Panc1 (cell line): ENCODE measurements at places on chromosomes 2 and 18. TPM values are rescaled to one million over a fixed set of nuclear protein-coding genes. Genes with fewer than 3 reads are reported as not detected.

GRCh38 chr2:233479616-233480489, 86.7 kb downstream of the USP40 start:
- peaks cover 3% of the 10 kb centered on the region; the same call in 1 of the 2 replicates for H3K4me1 ChIP-seq
- DNase-seq, result no peak
- no peaks in the 10 kb centered on the region for H3K27me3 ChIP-seq
- H3K4me3 ChIP-seq, result no peak overlapping the region
- H3K36me3 ChIP-seq, result peaks cover 2% of the 10 kb centered on the region

DNA sequence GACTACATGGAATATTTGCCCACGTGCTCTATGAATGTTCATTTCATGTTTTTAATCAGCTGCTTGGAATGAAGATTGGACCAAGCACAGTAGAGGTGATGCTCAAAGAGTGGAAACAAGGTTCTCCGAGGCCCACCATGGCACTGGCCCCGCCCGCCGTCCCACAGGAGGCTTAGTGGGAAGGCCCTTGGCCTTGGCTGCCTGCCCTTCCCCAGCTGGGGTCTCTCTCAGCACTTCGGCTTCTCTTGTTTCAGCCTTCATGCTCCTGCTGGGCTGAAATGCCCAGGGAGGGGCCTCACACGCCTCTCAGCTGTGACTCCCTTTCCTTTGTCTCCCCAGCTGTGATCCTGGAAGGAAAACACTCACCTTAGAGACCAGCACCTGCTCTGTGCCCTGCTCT, 833.2 kb downstream of the GALR1 start:
- H3K36me3 ChIP-seq, result no peaks in the 10 kb centered on the region
- no peaks in the 10 kb centered on the region for H3K4me1 ChIP-seq
- DNase-seq, result no peak
- no peak overlapping the region for H3K4me3 ChIP-seq

- no peaks in the 10 kb centered on the region for H3K36me3 ChIP-seq
- DNase-seq, result peak; percentile 18
- no peaks in the 10 kb centered on the region for H3K4me1 ChIP-seq
- H3K4me3 ChIP-seq, result no peak overlapping the region
- H3K27ac ChIP-seq, result no peak overlapping the region
Observed at GRCh38 chr2:204024503-204024902, 87.9 kb downstream of the ICOS start.

- no peak for DNase-seq
- no peaks in the 10 kb centered on the region for H3K36me3 ChIP-seq
- H3K4me1 ChIP-seq, result no peaks in the 10 kb centered on the region
- no peak overlapping the region for H3K27ac ChIP-seq
- no peak overlapping the region for H3K4me3 ChIP-seq
- H3K27me3 ChIP-seq, result no peaks in the 10 kb centered on the region
Observed at GRCh38 chr2:111626037-111626864, 257.7 kb downstream of the ANAPC1 start.

DNA sequence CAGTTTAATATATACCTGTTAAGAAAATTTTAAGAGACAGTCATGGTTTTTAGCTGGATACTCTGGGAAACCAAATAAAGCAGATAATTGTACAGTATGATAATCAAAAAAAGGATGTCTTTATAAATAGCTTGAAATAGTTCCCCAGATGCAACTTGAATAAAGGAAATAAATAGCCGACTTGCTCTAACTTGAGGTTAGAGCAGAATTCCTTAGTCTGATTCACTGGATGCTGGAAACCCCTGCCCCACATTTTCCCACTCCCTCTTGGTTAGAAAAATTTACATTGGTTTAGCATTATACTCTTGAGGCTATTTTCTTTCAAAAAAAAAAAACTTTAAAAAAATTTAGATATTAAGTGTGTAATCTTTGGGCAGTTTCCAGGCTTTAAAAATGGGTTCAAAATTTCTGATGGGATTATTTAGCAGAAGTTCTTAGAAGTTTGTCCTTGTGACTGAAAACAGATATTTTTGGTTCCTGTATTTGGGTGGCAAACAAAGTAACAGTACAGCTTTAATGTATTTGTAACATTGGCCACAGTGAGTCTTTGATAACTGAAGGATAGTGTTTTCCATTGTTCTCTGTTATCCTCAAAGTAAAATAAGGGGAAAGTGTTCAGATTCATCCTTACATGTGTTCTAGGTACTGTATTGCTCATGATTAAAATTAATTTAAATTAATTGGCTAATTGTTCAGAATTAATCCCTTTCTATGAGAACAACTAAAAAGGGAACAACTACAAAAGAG, 39.6 kb downstream of the ITGAV start:
- H3K36me3 ChIP-seq, result peaks cover 8% of the 10 kb centered on the region; the same call in 1 of the 2 replicates
- no peak overlapping the region for H3K27ac ChIP-seq
- DNase-seq, result no peak
- H3K27me3 ChIP-seq, result no peaks in the 10 kb centered on the region
- no peaks in the 10 kb centered on the region; the same call in 1 of the 2 replicates for H3K4me1 ChIP-seq

GRCh38 chr2:31070339-31071125, 67.7 kb downstream of the GALNT14 start:
- no peak overlapping the region for H3K27ac ChIP-seq
- no peaks in the 10 kb centered on the region for H3K36me3 ChIP-seq
- no peak overlapping the region for H3K4me3 ChIP-seq
- no peaks in the 10 kb centered on the region for H3K4me1 ChIP-seq

- DNase-seq, result no peak
- peaks cover 11% of the 10 kb centered on the region for H3K4me1 ChIP-seq
- H3K4me3 ChIP-seq, result peak overlapping the region; percentile 71
Observed at GRCh38 chr2:9844576-9844975, 1.3 kb downstream of the TAF1B start.

- no peak overlapping the region for H3K27ac ChIP-seq
- no peak for DNase-seq
- no peaks in the 10 kb centered on the region for H3K36me3 ChIP-seq
- H3K4me1 ChIP-seq, result no peaks in the 10 kb centered on the region
- no peak overlapping the region for H3K4me3 ChIP-seq
Observed at GRCh38 chr2:179446476-179447141, 182.0 kb upstream of the SESTD1 start.

- DNase-seq, result no peak
- H3K27ac ChIP-seq, result no peak overlapping the region
- no peaks in the 10 kb centered on the region for H3K27me3 ChIP-seq
- H3K4me1 ChIP-seq, result no peaks in the 10 kb centered on the region
Observed at GRCh38 chr2:226726546-226726945, 73.1 kb downstream of the IRS1 start.

GRCh38 chr2:10035053-10035422, 8.3 kb upstream of the KLF11 start:
- no peak for DNase-seq
- no peaks in the 10 kb centered on the region for H3K36me3 ChIP-seq
- H3K4me3 ChIP-seq, result no peak overlapping the region
- no peaks in the 10 kb centered on the region for H3K27me3 ChIP-seq
- H3K27ac ChIP-seq, result no peak overlapping the region; the same call in 1 of the 2 replicates
- peaks cover 12% of the 10 kb centered on the region for H3K4me1 ChIP-seq

GRCh38 chr2:68519236-68519635, 51.9 kb downstream of the APLF start:
- DNase-seq, result no peak
- no peak overlapping the region for H3K27ac ChIP-seq
- no peaks in the 10 kb centered on the region for H3K36me3 ChIP-seq
- H3K27me3 ChIP-seq, result no peaks in the 10 kb centered on the region
- no peaks in the 10 kb centered on the region for H3K4me1 ChIP-seq

DNA sequence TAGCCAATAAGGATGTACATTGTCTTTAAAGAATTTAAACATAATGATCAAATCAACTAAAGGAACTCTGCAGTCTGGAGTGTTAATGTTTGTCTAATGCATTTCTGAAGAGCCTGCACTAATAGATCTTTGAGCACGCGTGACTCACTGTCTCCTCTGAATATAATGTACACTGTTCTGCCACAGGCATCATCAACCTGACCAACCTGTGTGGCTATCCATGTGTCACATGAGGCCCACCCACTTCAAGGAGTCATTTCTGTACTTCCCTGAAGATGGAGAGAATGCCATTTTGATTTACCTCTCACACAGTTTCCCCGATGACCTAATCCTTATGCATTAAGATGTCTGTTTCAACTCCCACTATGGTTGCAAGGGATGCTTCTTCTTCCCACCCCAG, 434.0 kb upstream of the SPHKAP start:
- no peak overlapping the region for H3K27ac ChIP-seq
- no peak overlapping the region for H3K4me3 ChIP-seq
- no peaks in the 10 kb centered on the region for H3K36me3 ChIP-seq

DNA sequence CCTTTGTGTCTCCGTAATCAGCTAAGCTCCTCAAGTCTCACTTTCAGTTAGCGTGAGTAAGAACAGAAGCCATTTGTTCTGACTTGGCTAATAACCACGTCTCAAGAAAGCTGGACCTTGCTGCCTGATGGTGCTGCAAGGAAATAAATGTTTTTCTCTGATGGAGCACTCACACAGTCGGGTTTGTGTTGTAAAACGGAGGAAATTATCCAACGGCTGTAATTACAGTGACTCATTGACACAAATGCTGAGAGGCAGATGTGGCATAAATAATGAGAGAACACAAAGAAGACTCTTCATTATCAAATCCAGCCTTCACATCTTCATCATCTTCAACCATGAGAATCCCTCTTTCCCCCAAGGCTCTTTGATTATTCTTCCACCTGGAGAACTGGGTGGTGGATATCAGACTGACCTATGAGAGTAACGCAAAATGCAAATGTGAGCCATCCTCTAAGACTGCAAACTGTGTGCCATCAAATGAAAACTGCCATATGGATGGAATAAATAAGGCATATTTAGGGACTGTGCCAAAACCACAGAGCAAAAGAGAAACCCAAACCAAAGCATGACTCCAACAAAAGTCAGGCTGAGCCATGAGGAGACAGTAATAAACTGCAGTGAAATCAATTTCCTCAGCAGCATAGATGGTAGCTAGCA, 252.6 kb downstream of the RND3 start:
- no peak overlapping the region; the same call in 1 of the 2 replicates for H3K27ac ChIP-seq
- DNase-seq, result no peak
- no peaks in the 10 kb centered on the region for H3K27me3 ChIP-seq
- H3K4me1 ChIP-seq, result no peaks in the 10 kb centered on the region
- H3K36me3 ChIP-seq, result no peaks in the 10 kb centered on the region

DNA sequence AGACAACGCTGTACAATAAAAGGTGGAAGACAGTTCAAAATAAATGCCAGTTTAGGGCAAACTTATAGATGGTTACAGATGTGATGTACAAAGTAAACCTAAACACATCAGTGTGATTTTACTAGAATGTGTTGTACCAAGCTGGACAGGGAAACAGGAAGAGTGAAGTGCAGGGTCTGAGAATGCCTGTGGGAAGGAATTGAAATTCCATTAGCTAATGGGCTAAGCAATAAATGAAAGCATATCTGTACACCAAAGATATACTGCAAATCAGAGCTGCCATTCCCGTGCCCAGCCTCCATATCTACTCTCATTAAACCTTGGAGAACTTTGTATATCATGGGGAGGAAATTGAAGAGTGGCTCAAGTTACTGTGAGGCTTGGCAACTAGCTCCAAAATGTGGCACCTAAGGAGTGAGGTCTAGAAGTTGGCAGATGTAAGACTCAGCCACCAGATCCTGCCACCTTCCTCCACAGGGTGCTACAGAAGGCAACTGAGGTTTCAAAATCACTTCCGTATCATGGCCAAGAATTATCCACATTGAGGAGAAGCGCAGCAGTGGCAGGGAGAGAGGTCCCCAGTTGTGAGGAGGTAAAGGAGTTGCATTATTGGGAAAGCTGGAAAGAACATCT, 277.8 kb downstream of the TCF4 start:
- DNase-seq, result no peak
- no peak overlapping the region for H3K27ac ChIP-seq

DNA sequence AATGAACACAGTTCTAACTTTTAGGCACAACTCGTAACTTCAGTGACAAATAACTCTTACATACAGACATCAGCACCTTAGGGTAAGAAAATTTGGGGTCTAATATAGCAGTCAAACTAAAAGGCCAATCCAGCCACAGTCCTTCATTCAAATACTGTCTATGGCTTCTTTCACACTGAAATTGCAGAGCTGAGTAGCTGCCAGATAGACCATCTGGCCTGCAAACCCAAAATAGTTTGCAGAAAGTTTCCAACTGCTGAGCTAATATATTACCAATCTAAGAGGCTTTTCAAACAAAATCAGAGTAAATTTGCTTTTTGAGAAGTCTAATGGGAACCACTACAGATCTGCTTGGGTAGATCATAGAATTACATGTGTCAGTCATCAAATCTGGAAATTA, 183.4 kb downstream of the GALR1 start:
- H3K27ac ChIP-seq, result no peak overlapping the region
- no peaks in the 10 kb centered on the region for H3K4me1 ChIP-seq
- no peaks in the 10 kb centered on the region for H3K36me3 ChIP-seq

DNA sequence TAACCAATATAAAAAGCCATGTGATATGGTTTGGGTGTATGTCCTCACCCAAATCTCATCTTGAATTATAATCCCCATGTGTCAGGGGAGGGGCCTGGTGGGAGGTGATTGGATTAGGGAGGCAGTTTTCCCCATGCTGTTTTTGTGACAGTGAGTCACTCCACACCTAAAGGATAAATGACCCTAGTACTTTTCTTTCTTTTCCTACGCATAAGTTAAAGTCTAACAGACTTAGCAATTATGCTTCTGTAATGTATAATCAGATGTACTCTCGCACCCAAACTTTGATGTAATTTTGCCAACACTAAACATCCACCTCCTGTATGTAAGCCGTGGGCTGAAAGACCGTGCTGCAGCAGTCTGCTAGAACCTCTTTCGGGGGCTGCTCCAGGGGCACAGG, 97.2 kb upstream of the DSEL start:
- no peaks in the 10 kb centered on the region for H3K27me3 ChIP-seq
- H3K4me1 ChIP-seq, result no peaks in the 10 kb centered on the region

- H3K27ac ChIP-seq, result no peak overlapping the region
- no peak for DNase-seq
- H3K27me3 ChIP-seq, result peaks cover 8% of the 10 kb centered on the region; the same call in 1 of the 2 replicates
- no peaks in the 10 kb centered on the region for H3K4me1 ChIP-seq
- no peaks in the 10 kb centered on the region for H3K36me3 ChIP-seq
Observed at GRCh38 chr18:11657554-11657953, 31.5 kb upstream of the GNAL start.

DNA sequence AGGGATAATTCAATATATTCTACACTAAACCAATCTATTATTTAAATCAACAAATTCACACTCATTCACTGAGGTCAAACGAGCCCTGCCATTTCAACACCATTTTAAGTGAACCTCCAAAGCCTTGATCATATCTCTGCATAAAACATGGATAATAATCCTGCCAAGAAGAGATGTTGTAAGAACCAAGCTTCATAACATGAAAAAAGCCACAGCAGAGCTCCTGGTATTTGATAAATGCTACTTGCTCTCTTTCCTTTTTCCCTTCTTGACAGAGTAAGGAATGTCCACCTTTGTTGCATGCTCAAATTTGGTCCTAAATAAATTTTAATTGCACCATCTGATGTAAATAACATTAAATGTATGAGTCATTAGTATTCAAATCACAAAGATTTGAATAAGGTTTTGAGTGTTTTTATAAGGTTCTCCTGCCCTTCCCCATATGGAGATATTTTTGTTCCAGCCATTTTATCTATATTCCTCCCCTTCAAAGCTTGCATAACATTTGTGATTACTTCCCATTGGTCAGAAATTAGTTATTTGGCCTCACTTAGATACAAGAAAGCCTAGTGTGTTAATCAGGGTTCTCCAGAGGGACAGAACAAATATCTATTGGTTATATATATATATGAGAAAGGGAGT, 318.8 kb downstream of the RND3 start:
- peak overlapping the region; percentile 77 for H3K27ac ChIP-seq
- H3K27me3 ChIP-seq, result no peaks in the 10 kb centered on the region
- no peaks in the 10 kb centered on the region for H3K36me3 ChIP-seq
- H3K4me3 ChIP-seq, result no peak overlapping the region
- H3K4me1 ChIP-seq, result peaks cover 19% of the 10 kb centered on the region

The SH3RF3 gene
- total RNA-seq, result 4.9 TPM

The MORN2 gene
- total RNA-seq, result 10.1 TPM

The KCNIP3 gene
- total RNA-seq, result 17.5 TPM

The RBM44 gene
- 0.90 TPM for total RNA-seq
